T47D (cell line): ENCODE measurements at places on chromosomes 2 and 18.

DNA sequence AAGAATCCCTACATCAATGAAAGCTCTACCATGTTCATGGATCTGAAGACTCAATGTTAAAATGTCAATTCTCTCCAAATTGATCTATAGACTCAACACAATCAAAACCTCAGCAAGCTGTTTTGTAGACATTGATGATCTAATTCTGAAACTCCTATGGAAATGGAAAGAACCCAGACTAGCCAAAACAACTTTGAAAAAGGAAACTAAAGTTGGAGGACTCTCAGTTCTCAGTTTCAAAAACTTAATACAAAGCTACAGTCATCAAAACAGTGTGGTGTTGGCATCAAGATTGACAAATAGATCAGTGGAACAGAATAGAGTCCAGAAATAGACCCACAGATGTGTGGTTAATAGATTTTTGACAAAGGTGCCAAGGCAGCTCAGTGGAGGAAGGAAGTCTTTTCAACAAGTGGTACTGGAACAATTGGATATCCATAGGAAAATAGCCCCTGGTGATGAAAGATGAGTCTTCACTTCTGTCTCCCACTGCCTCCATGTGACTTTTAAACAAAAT lies 30.4 kb downstream of the LBH start:
- no peak for DNase-seq

- no peak for DNase-seq
These were observed 72.3 kb upstream of the RAB12 start for GRCh38 chr18:8536922-8537321.

DNA sequence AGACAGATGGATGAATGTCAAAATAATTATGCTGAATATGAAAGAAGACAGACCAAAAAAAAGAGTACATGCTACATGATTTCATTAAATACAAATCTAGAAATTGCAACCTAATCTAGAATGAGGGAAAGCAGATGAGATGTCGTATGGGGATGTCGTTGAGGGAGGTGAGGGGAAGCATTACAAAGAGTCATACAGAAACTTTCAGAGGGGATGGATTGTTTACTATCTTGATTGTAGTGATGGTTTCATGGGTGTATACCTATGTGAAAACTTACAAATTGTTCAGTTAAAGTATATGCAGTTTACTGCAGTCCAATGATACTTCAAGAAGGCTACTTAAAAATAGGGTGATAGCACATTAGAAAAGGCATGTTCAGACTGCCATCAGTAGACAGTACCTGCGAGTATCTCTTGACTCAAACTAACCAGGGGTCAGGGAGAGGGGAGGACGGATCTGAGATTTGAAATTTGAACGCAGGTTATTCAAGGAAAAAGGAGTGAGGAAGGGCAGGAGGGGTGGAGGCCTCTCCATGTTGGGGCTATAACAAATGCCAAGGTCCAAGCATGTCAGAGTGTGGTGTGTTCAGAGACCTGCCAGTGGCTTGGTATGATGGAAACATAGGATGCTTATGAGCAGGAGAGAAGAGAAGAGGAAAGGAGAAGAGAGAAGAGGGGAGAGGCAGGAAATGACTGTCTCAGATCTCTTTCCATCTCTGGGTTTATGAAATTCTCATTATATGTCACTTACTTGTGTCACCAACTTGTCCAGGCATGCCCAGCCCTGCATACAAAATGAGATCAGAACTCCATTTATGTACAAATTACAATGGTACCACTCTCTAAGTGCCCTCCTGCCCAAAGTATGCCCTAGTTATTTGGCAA lies 257.3 kb upstream of the CXCR4 start:
- no peak for DNase-seq

DNA sequence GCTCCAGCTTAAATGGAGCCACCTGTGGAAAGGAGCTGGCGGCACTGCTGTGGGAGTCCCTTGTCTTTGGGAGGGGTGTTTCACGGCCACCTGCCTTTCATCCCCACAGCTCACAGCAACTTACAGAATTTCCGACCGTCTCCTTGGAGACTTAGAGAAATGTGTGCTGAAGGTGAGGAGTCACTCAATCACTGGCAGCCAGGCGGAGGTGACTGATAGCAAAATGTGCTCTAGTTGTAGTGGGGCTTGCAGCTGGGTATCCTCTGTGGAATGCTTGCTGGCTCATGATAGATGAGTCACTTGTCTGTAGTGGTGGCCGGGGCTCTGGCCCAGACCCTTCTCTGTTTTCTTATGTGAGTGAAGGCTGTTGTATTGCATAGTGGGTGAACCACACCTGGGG lies 110.7 kb downstream of the SH3RF3 start:
- DNase-seq, result no peak

GRCh38 chr2:232838406-232838874 lies 31.6 kb upstream of the SNORC start:
- DNase-seq, result no peak

GRCh38 chr18:3544537-3544936 lies 94.6 kb downstream of the TGIF1 start:
- no peak for DNase-seq

GRCh38 chr18:48459465-48459864 lies 50.3 kb upstream of the ZBTB7C start:
- DNase-seq, result no peak

- DNase-seq, result no peak
These were observed 287.1 kb upstream of the ID2 start for GRCh38 chr2:8394569-8395359.

GRCh38 chr18:78978349-78979055 lies 1.1 kb upstream of the SALL3 start:
- no peak for DNase-seq

DNA sequence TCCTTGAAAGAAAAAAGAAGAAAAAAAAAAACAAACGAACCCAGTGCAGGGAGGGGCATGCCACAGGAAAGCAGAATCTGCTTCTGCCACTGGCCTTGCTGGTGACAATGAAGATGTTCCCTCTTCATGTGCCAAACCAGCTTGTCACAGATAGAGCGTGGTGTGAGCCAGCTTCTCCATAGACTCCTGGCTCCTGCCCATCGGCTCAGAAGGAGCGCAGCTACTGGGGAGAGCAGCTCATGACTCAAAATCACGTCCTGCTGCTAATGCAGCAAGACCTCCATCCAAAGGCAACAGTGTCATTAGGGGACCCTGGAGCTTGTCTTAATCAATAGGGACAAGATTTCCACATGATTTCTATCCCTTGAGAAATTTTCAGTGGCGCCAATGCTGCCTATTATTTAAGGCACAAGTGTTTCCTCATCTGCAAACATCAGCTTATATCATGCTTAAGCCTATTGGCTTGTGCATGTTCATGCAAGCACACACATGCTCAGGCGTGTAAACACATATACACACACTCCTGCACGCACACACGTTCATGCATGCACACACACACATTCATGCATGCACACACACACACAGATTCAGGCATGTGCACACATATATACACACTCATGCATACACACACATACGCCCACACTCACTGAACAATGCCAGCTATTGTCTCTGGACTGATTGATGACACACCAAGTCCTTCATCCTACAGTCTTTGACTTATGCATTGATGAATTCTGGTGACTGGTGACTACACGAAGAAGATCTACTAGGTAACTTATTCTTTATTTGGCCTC lies 682.0 kb upstream of the ID2 start:
- DNase-seq, result no peak

- no peak for DNase-seq
These were observed 45.6 kb upstream of the BZW1 start for GRCh38 chr2:200765995-200766660.

GRCh38 chr18:46916551-46917107 lies 678 bp downstream of the PIAS2 start:
- peak; percentile 49 for DNase-seq

GRCh38 chr2:102238039-102238756 lies 51.4 kb downstream of the IL1RL2 start:
- DNase-seq, result no peak

DNA sequence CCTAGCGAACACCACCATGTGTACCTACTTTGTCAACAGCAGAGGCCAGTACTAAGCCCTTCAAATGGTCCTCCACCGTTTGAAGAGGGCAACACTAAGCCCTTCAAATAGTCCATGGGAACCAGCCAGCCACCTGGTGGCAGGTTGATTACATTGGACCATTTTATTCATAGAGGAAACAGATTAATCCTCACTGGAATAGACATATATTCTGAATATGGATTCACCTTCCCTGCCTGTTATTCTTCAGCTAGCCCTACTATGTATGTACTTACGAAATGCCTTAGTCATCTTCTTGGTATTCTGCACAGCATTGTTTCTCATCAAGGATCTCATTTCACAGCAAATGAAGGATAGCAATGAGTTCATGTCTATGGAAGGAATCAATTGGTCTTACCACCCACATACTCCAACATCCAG lies 10.0 kb upstream of the ZNF396 start:
- peak; percentile 60 for DNase-seq

DNA sequence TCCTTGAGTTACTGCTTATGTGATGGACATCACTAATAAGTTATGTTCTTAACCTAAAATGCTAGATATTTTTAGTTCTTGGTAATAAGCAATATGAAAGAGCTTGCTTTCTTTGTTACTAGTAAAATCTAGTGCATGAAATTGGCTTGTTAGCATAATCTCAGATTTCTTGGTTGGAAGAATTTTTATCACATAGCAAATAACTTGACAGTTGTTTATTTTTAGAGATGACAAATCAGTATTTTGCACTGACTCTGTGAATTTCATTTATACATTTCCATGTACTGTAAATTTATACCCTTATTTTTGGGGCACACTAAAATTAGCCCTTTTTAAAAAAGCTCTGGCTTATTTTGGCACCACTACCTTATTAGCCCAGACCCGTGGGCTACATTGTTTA lies 45.6 kb downstream of the LCLAT1 start:
- no peak for DNase-seq

DNA sequence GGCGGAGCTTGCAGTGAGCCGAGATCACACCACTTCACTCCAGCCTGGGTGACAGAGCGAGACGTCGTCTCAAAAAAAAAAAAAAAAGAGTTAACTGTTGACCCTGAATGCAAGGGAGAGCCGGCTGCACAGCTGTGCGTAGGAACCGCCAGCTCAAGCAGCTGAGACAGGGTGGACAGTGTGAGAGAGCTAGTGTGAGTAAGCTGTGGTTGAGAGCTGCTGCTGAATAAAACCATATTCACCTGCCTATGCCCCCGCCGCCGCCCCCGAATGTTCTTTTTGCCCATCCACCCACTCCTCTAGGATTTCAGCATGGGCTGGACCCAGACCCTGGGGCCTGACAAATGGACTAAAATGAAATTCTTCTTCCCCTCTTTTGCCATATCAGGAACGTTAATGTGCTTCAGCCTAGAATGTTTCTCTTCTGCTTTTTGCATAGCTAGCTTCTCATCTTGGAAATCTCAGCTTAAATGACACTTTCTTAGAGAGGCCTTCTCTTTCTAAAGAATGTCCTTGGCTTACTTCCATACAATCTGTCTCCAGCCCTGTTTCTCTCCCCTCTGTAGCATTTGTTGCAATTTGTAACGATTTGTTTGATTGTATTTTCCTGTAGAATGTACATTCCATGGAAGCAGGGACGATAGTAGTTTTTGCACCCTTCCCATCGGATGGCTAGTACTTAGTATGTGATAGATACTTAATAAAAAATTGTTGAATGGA lies 142.7 kb downstream of the KLHL14 start:
- DNase-seq, result no peak

- no peak for DNase-seq
These were observed 145.3 kb downstream of the PKP4 start for GRCh38 chr2:158602027-158602426.

DNA sequence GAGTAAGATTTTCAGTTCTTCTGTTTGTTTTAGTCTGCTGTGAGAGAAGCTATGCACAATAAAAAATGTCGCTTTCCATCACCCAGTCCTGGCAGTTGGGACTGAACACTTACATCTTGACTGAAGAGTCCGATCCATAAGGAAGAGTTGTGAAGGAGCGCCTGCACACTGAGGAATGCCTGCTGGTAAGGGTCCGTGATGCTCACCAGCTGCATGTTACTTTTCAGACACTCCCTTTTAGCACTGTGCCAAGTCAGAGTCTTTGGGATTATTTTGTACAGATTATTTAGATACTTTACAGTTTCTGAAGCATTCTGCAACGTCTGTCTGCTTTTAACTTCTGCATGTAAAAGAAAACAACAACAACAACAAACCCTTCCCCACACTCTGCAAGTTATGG lies 42.6 kb upstream of the CD302 start:
- DNase-seq, result no peak

- DNase-seq, result no peak
These were observed 43.0 kb upstream of the KCNE4 start for GRCh38 chr2:223008956-223009355.
